ENCODE measurements at places on chromosomes 11 and 22. TPM values are rescaled to one million over a fixed set of nuclear protein-coding genes. Genes with fewer than 3 reads are reported as not detected.

SLC35F2 gene
- 0.52 TPM for total RNA-seq

SMTNL1 gene
- total RNA-seq, result not detected

ACTN3 gene
- total RNA-seq, result not detected

TRIM44 gene
- total RNA-seq, result 38.5 TPM
